ENCODE measurements at places on chromosomes 3 and 15.

DNA sequence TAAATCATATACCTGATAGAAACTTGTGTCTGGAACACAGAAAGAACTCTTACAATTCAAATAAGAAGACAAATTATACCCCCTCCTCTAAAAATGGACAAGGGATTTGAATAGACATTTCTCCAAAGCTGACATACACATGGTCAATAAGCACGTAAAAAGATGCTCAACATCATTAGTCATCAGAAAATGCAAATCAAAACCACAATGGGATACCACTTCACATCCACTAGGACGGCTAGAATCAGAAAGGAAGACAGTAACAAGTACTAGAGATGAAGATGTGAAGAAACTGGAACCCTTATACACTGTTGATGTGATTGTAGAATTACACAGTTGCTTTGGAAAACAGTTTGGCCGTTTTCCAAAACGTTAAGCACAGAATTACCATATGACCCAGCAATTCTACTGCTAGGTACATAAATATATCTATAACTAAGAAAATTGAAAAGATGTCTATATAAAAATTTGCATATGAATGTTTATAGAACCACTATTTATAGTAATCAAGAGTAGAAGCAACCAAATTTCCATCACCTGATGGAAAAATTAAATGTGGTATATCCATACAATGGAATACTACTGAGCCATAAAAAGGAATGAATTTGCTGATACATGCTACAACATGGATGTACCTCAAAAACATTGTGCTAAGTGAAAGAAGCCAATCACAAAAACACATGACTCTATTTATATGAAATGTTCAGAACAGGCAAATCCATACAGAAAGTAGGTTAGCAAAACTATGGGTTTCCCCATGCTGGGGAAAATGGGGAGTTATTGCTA lies 60.8 kb downstream of the GREM1 start:
- DNase-seq, result no peak

GRCh38 chr3:150902988-150903387 lies 2.3 kb downstream of the MINDY4B start:
- DNase-seq, result no peak

- no peak for DNase-seq
Measured at GRCh38 chr15:85045615-85046014, 64.0 kb downstream of the PDE8A start.

- no peak for DNase-seq
Measured at GRCh38 chr3:186896875-186897274, 33.5 kb upstream of the ST6GAL1 start.

DNA sequence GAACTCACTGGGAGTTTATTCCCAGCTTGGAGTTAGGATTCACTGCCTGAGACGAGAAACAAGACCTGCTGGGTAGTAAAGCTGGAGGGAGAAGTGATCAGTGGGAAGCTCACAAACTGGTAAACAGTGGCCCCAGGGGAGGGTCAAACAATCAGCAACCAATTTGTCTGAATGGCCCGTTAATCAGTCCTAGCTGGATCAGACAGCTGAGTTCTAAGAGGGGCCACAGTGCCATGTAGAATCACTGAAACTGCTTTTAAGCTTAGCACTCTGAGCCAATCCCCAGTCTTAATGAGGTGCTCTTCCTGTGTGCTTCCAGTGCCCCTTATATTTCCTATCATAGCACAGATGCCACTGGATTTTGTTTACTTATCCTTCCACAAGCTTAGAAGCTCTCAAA lies 591.7 kb downstream of the RSL24D1 start:
- no peak for DNase-seq

DNA sequence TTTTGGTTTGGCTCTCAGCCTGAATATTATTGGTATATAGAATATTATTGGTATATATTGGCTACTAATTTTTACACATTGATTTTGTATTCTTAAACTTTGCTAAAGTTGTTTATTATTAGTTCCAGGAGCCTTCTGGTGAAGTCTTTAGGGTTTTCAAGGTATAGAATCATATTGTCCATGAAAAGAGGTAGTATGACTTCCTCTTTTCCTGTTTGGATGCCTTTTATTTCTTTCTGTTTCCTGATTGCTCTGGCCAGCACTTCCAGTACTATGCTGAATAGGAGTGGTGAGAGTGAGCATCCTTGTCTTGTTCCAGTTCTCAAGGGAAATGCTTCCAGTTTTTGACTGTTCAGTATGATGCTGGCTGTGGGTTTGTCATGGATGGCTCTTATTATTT lies 107.3 kb upstream of the LIPC start:
- no peak for DNase-seq

DNA sequence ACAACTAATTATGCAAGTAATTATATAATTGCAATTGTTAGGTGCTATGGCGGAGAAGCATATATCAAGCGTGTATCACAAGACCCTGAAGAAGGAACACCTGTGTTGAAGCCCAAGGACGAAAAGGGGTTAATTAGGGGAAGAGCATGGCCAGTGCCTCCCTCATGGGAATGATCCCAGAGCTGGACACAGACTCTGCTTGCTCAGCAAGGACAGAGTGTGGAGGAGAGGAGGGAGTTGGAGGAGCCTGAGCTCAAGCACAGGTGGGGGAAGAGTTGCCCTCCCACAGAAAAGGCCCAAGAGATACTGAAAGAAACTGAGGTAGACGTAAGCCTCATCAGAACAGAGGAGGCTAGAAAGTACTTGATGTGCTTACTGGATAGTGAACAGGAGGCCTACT lies 423.7 kb downstream of the EPHB1 start:
- DNase-seq, result no peak

GRCh38 chr3:108477511-108478147 lies 32.8 kb downstream of the MYH15 start:
- peak; percentile 54 for DNase-seq

DNA sequence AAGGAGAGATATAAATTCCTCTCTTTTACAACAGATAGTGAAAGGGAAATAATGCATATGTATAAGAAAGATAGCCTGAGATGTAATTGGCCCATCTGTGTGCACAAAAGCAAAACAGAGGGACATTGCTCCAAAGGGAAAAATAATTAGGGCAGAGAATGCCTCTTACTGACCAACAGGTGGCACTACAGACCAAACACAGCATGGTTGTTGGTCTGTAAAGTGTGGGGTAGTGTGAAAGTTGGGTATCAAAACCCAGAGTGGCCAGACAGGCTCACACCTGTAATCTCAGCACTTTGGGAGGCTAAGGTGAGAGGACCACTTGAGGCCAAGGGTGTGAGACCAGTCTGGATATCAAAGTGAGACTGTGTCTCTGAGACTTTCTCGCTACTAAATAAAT lies 4.5 kb upstream of the TLNRD1 start:
- DNase-seq, result no peak

DNA sequence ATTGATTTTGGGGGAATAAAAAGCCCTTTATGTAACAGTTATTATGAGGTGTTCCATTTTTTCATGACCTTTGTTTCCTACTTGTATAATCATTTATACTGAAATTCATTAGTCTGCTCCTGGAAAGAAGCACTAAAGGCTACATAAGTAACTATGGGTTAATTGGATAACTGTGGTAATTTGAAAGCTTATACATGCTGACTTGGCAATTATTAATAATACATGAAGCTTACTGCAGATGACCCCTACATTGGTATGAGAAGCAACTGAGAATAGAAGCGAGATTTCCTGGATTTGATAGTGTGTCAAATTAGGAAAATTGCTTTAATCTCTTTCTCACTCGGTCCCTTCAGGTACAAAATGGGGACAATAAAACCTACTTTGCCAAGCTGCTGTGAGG lies 658.0 kb downstream of the ROBO1 start:
- no peak for DNase-seq

DNA sequence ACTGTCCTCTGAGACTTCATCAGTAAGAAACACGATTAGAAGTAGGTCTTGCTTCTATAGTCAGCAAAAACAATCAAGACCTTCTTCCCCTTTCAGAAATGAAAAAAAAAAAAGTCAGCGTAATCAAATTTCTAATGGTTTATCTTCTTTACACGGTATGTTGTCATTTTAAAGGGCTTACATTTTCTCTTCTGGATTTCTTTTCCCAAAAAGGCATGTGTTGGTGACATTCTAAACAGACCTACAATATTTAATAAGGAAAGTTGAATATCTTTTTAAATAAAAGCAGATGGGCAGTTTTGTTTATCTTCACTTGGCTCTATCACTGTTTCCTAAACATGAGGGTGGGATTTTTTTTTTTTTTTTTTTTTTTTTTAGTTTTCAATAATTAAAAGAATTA lies 197.3 kb upstream of the ADAMTS9 start:
- no peak for DNase-seq

GRCh38 chr3:127706785-127707351 lies 34.1 kb downstream of the ABTB1 start:
- no peak for DNase-seq

DNA sequence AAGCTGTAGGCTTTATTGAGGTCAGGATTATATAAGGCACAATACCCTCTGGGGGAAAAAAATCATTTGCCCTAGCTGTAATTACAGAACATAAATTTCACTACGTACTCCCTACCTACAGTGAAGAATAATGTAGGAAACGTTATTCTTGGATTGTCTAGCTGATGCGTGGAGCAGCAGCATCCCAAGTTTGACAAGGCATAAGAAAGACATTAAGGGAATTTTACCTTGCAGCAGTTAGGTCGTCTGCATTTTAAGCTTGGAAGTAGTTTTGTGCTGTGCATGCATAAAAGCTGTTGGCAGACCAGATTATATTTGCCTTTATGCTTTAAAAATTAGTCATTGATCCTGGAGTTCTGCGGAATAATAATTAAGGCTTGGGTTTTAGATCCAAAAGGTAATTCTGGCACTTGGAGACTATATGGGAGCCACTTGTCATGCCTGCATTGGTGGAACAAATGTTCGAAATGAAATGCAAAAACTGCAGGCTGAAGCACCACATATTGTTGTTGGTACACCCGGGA lies 2.2 kb downstream of the EIF4A2 start:
- no peak for DNase-seq

DNA sequence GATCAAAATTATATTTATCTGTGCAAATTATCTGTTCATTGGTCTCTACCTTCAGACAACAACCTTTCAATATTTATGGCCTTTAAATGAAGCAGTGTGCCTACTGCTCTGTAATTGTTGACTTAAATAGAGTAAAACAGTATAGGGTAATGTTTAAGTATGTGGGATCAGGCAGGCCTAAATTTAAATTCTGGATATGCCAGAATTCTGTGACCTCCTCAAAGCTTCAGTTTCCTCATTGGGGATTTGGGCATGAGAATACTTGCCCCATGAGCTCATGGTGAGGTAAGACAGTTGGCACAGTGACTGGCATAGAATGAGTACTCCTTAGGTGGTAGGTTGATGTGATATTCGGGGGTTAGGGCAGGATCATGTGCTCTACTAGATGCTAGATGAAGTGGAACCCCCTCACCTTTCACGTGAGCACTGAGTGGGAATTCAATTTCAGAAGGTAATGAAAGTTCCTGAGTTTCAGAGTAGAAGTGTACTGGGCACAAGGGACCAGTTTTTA lies 14.9 kb downstream of the ARL8B start:
- DNase-seq, result no peak

GRCh38 chr15:97597801-97598200 lies 362.7 kb upstream of the ARRDC4 start:
- no peak for DNase-seq

DNA sequence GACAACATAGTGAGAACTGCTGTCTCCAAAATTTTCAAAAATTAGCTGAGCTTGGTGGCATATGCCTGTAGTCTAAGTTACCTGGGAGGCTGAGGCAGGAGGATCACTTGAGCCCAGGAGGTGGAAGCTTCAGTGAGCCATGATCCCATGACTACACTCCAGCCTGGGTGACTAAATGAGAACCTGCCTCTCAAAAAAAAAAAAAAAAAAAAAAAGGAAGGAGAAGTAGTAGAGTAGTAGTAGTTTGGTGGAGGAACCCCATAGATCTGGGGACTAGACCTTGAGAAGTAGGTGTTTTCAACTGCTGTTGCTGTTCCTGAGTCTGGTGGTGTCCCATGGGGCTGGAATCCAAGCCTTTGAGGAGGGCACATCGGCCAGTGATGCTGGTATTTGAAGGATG lies 38.4 kb upstream of the UBE2E2 start:
- DNase-seq, result no peak

GRCh38 chr3:145058483-145058882 lies 1086.9 kb downstream of the DIPK2A start:
- DNase-seq, result no peak

DNA sequence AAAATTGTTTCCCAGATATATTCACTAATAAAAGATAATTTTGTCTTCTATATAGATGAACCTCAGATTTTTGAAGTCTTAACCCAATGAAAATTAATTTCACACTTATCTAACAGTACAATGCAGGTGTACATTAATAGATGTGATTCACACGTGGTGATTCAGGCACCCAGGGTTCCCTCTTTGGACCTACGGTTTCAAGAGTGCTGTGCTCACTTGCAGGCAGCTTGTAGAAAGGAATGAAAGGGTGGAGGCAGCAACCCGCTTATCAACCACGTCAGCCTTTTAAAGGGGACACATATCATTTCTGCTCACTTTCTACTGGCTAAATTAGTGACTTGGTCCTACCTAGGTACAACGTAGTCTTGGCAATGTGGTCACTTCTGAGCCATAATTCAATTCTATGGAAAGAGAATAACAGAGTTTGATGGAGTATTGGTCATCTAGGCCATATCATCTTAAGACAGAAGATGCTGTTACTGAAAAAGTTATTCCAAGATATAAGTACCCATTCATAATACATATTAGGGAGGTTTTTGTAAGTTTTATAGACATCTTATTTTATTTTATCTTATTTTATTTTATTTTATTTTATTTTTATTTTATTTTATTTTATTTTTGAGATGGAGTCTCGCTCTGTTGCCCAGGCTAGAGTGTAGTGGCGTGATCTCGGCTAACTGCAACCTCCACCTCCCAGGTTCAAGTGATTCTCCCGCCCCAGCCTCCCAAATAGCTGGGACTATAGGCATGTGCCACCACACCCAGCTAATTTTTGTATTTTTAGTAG lies 37.9 kb downstream of the ACP3 start:
- DNase-seq, result no peak

- DNase-seq, result no peak
Measured at GRCh38 chr15:96406701-96407100, 76.2 kb downstream of the NR2F2 start.

- no peak for DNase-seq
Measured at GRCh38 chr15:89104172-89104564, 15.9 kb downstream of the ABHD2 start.

- no peak for DNase-seq
Measured at GRCh38 chr3:179450901-179451264, 387 bp downstream of the GNB4 start.

- no peak for DNase-seq
Measured at GRCh38 chr15:89165677-89166076, 55.7 kb downstream of the RLBP1 start.

GRCh38 chr3:182913889-182914288 lies 66.4 kb downstream of the DCUN1D1 start:
- no peak for DNase-seq

GRCh38 chr3:5520237-5520636 lies 332.7 kb downstream of the EDEM1 start:
- no peak for DNase-seq

- peak; percentile 72 for DNase-seq
Measured at GRCh38 chr15:46280762-46281542, 646.1 kb downstream of the SQOR start.

DNA sequence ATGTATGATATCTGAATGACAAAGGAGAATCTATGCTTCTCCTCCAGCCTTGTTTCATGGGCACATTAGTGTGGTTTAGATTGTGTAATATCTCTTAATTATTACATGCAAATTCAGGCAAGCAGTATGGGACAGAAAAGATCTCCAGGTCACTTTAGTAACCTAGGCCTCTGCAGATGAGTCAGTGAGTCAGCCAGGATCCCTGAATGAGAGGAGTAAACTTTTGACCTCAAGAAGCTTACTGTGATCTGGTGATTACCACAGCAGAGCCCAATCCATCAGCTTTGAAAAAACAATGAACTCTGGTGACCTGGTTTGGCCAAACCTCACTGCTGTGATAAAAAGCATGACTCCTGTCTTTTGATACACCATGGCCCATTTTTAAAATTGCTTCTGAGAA lies 107.8 kb downstream of the LRRN1 start:
- no peak for DNase-seq

All from NCI-H1436 treated with DMSO at 0.1 percent for 48 hours (cell line).